ENCODE measurements at places on chromosomes 11 and 22.

- DNase-seq = no peak
Observed at GRCh38 chr11:61700212-61700611, 20.0 kb downstream of the DAGLA start.

DNA sequence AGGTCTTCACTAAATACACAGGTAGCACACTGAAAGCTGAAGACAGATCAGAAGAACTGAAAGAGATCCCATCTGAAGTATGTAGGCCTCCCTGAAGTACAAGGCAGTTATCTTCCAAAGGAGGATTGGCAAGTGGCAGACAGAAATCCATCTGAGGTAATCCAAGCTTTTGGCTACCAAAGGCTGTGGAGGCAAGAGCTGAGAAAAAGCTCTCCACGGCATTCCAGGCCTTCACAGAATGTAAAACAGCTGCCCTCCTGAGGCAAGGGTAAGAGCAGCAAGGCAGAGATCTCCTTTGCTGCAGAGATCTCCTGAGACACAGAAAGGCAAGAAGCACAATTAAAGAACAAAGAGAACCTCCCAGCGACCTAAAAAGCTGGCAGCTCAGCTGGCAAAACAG lies 19.1 kb downstream of the PIK3C2A start:
- DNase-seq = no peak

DNA sequence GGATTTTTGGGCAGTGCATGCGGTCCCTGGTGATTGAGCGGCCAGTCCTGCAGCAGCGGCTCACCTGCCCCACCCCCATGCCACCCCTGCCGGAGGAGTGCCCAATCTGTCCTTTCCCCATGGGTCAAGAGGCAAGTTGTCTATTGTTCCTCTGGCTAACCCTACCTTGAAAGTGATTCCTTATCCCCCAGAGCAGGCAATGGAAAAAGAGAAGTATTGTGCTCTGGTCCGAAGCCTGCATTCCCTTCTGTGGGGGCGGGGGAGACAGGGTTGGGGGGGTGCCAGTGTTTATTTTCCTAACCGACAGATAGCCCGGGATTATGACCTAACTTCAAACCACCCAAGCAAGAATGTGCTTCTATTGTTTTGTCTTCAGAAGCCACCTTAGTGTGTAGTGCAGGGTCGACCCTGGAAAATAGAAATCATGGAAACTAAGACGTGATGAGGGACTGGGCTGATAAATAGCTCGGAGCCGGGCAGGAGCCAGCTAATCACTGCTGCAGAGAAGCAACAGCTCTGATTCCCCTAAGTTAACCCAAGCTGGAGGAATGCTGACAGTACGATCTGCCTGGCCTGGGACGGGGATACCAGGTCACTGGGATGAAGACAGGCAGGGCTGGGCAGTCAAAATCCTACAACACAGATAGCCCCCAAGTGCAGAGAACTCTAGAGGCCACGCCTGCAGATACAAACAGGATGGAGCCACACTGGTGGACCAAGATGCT lies 38.7 kb upstream of the ATXN10 start:
- DNase-seq = no peak

DNA sequence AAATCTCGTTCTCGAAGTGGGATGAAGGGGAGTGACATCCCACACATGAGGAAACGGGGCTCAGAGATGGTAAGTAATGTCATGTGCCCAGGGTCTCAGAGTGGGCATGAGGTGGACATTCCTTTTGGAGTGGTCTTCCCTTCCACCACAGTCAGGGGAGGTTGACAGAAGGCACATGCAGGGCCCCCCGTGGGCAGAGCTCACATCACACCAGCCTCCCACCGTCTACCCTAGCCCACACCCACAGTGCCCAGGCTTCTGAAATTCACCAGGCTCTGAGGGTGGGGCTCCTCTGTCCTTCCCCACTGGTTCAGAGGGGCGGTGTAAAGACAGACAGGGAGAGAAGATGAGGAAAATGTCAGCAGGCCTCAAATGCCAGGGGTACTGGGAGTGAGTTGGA lies 41.1 kb upstream of the TIMP3 start:
- DNase-seq = no peak
